ENCODE measurements at places on chromosomes 6 and 20.

GRCh38 chr20:32727683-32728082 lies 15.6 kb downstream of the COMMD7 start:
- no peaks in the 10 kb centered on the region for H3K4me1 ChIP-seq
- no peak overlapping the region for H3K27ac ChIP-seq
- no peak for DNase-seq

DNA sequence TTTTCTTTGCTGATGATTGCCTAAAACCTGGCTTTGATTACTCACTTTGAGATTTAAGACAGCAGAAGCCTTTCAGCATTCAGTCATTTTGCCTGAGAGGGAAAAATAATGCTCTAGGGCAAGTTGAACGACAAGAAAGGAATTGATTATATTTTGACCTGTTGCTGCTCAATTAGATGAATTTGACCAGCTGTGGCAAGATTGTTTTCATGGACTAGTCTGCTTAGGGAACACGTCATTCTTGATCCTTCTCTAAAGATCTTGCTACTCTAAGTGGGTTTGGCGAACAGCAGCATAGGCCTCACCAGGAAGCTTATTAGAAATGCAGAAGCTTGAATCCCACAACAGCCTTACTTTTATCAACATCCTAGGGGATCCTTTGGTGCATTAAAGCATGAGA lies 59.7 kb upstream of the PHACTR1 start:
- no peaks in the 10 kb centered on the region for H3K4me1 ChIP-seq
- no peak overlapping the region for H3K27ac ChIP-seq
- no peak for DNase-seq
- no peak overlapping the region for H3K4me3 ChIP-seq

DNA sequence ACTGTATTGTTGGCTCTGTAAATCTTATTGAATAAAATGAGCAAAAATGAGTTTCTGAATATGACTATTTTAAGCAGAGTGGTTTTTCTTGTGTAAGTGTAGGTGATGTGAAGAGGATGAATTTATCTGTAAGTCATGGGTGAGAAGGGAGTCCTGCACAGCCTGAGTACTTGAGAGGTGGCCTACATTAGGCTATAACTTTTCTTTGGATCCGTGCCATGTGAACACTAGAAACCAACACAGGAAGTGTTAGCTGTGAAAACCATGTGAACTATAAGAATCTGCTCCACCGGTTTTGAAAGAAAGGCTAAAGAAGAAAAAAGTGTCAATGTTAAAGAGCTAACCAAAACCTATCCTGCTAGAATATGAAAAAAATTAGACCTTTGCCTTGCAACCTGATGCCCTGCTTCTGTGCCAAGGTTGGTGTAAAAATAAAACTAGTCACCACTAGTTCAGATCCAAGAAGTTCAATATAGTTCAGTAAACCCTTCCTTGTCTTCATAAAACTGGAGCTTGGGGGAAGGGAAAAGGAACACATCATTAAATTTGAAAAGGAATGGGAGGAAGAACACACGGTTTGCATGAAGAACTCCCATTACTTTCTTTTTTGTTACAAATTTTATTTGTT lies 21.3 kb downstream of the PLCB1 start:
- DNase-seq, result peak; percentile 28
- H3K4me1 ChIP-seq, result peaks cover 45% of the 10 kb centered on the region

DNA sequence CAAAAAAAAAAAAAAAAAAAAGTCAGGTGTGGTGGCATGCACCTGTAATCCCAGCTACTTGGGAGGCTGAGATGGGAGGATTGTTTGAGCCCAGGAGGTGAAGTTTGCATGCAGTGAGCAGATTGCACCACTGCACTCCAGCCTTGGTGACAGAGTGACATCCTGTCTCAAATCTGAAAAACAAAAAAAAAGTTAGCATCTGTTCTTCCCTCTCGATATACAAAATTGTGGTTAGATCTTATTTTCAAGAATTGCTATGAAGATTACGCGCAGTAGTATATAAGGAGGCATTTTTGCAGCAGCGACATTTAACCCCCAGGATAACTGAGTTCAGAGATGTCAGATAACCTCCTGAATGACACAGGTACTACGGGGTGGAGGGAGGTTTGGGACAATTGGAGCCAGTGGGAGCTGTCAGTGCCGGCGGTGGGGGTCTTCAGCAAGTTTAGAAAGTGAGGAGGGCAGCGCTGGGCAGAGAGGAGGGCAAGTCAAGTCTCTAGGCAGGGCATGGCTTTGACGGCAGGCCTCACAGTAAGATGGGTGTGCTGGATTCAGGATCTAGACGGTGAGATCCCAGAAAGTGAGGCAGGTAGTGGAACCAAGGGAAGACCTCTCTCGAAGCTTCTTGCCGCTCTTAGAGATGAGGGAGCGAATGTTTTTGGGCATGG lies 26.2 kb upstream of the MRPS18A start:
- no peak for DNase-seq
- no peak overlapping the region for H3K27ac ChIP-seq
- H3K27me3 ChIP-seq, result no peaks in the 10 kb centered on the region
- no peaks in the 10 kb centered on the region for H3K36me3 ChIP-seq
- H3K4me1 ChIP-seq, result no peaks in the 10 kb centered on the region

DNA sequence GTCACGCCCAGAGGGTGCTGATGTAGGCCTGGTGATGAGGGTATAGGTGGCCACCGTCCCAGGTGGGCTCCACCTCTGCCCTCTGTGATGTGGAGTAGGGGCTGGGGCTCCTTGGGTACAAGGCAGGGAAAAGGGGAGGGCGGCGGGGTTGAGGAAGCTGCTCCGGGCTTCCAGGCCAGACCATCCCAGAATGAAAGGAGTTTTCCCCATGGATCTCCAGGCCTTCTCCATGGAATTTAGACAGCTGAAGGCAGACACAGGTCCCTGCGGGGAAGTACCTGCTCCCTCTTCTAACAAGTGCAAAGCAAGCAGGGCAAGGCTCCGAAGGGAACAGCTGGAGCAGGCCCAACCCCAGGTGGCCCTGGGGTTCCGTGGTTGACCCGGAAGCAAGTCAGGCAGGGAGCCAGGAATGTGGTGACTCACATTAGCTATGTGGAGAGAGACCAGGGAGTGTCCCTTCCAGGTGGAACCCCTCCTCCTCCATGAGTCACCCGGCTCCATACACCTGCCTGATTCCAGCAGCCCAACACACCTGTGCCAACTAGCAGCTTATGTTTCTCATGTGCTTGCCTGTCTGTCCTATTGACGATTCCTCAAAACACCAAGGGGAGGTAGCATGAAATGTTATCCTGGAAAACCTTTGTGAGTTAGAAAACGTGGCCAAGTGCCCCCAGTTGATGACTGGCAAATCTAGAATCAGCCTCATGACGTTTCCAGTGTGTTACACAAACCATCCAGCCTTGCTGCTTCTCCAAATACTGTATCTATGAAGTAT lies 59.7 kb upstream of the SNX9 start:
- DNase-seq, result peak; percentile 98
- peaks cover 63% of the 10 kb centered on the region for H3K4me1 ChIP-seq
- no peaks in the 10 kb centered on the region for H3K27me3 ChIP-seq
- H3K36me3 ChIP-seq, result no peaks in the 10 kb centered on the region

DNA sequence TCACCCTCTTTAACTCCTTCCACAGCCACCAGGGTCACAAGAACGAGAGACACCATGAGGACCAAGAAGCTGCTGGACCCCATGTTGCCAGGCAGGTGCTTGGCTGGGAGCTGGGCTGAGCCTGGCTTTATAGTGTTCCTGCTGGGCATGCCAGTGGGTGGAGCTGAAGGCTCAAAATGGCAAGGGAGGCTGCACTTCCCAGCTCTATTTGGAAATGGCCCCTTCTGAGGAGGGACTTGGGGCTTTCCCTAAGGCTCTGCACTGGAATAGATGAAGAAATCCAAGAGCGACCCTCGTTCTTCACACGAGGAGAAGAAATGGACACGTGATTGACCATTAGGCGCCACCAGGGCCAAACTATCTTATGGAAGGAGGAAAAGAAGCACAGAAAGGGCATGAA lies at the start of gene WFDC12:
Gene WFDC12 (minus strand): TSS at position 101 of the 400 bp plus-strand sequence. CDS start 18 bp downstream, at position 83.
- peaks cover 10% of the 10 kb centered on the region for H3K4me1 ChIP-seq
- H3K4me3 ChIP-seq, result no peak within 1 kb of the TSS
- H3K36me3 ChIP-seq, result no peaks in the 10 kb centered on the region
- no peak within 1 kb of the TSS for H3K27ac ChIP-seq
- no peaks in the 10 kb centered on the region for H3K27me3 ChIP-seq

GRCh38 chr6:117327149-117328004 lies 62.0 kb downstream of the VGLL2 start:
- no peaks in the 10 kb centered on the region for H3K27me3 ChIP-seq
- no peak overlapping the region for H3K27ac ChIP-seq
- no peaks in the 10 kb centered on the region for H3K36me3 ChIP-seq
- no peak for DNase-seq
- H3K4me3 ChIP-seq, result no peak overlapping the region

DNA sequence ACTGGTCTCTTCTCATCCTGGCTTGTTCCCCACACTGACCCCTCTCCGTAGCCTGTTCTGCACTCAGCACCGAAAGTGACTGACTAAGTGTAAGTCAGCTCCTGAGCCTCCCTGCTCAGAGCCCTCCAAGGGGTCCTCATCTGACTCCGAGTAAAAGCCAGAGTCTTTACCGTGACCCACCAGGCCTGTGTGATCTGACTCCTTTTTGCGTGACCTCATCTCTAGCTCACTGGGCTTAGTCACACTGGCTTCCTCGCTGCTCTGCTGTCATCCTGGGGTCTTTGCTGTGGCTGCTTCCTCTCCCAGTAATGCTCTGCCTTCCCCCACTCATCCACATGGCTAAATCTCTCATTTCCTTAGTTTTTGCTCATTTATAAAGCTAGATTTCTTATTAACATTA lies 116.6 kb downstream of the PLCB4 start:
- H3K36me3 ChIP-seq, result no peaks in the 10 kb centered on the region
- no peaks in the 10 kb centered on the region for H3K27me3 ChIP-seq
- H3K27ac ChIP-seq, result peak overlapping the region; percentile 45
- no peak overlapping the region for H3K4me3 ChIP-seq
- peaks cover 16% of the 10 kb centered on the region for H3K4me1 ChIP-seq

DNA sequence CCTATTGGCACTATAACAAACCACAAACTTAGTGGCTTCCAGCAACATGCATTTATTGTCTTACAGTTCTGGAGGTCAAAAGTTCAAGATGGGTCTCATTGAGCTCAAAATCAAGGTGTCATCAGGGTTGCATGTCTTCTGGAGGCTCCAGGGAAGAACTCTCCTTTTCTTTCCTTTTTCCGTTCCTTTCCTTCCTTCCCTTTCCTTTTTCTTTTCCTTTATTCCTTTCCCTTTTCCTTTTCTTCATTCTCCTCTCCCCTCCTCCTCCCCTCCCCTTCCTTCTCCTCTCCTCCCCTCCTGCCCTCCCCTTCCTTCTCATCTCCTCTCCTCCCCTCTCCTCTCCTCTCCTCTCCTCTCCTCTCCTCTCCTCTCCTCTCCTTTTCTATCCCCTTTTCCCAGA lies 460.2 kb upstream of the CDH4 start:
- no peaks in the 10 kb centered on the region for H3K4me1 ChIP-seq
- H3K27me3 ChIP-seq, result no peaks in the 10 kb centered on the region
- H3K36me3 ChIP-seq, result no peaks in the 10 kb centered on the region

GRCh38 chr6:79713701-79714322 lies 82.7 kb downstream of the SH3BGRL2 start:
- H3K4me3 ChIP-seq, result no peak overlapping the region
- H3K27me3 ChIP-seq, result no peaks in the 10 kb centered on the region
- H3K4me1 ChIP-seq, result no peaks in the 10 kb centered on the region
- peak; percentile 64 for DNase-seq
- H3K36me3 ChIP-seq, result no peaks in the 10 kb centered on the region
